Posterior vena cava (tissue), 2 donors: ENCODE measurements at places on chromosomes 4 and X.

GRCh38 chr4:163495900-163496299 lies 1.4 kb downstream of the TMA16 start:
- no peak for DNase-seq

- DNase-seq, result no peak
These were observed 27.4 kb upstream of the HPGD start for GRCh38 chr4:174549721-174550120.

GRCh38 chr4:153759407-153760316 lies at the start of gene RNF175:
Gene RNF175, minus strand, starts transcription at chr4:153760024. Its CDS starts 162 bp downstream, at chr4:153759862.
- no peak for DNase-seq

DNA sequence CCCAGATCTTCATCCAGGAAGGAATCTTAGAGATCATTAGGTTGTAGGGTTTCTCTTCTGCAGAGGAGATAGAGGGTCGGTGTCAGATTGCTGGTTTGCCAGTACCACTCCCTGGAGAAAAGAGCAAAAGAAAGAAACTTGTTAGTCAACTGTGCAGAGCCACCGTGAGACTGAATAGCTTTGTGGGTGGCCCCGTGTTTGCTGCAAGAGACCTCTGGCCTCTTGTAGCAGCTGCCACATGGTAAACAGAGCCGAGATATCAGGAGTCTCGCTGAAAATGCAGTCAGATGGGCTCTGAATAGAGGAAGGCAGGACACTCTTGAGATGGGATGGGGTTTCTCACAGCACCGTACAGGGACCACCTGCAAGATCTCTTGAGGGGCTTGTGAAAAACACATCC lies 149.7 kb downstream of the PTTG2 start:
- DNase-seq, result no peak

- DNase-seq, result no peak
These were observed 32.9 kb upstream of the TSR2 start for GRCh38 chrX:54407266-54407665.

GRCh38 chr4:109079201-109079600 lies 223.3 kb downstream of the COL25A1 start:
- no peak for DNase-seq

DNA sequence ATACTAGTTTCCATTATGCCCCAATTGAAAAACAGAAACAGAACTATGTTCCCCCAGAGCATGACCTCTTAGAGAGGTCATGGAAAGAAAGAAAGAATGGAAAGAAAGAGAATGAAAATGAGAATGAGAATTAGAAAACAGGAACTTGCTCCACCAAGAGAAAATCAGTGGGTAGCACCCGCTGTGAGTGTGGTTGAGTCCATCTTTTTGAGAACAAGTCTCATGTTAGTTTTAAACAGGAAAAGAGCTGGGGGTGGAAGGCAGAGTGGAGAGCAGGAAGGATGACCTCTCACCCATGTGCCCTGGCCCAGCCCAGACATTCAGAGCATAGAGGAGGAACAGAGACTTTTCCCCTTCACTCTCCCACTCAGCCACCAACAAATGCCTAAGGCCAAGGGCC lies 4.9 kb downstream of the GSX2 start:
- DNase-seq, result no peak
